ENCODE measurements at places on chromosomes 3 and 15.

DNA sequence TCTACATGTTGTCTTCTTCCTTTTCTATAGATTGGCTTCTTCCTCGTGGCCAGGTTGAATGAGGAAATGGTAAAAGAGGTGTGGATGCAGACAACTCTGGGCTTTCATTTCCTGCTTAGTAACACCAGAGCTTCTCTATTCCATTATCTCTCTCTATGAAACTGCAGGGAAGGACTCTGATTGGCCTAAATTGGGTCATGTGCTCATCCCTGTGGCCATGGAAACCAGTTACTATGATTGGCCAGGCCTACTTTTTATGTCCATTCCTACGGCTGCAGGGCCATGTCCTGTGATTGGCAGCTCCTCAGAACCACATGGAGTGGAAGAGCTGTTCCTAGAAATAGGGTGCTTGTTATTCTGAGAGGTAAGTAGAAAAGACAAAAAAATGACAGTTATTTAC lies 486.9 kb upstream of the ADAMTS9 start:
- DNase-seq: no peak

GRCh38 chr3:65548848-65549625 lies 489.7 kb downstream of the MAGI1 start:
- no peak for DNase-seq

GRCh38 chr15:33988384-33988783 lies 20.1 kb downstream of the CHRM5 start:
- no peak for DNase-seq

DNA sequence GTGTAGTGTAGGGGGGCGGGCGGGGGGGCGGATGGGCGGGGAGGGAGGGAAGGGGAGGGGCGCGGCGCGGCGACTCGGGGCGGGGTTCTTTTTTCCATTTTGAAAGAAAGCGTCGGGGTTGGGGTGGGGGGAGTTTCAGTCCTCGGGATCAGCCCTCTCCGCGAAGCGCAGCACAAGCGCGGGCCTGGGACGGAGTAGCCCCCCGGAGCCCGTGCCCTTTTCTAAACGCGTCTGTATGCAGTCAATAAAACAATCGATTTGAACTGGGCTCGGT lies 6.1 kb downstream of the ISLR2 start:
- no peak for DNase-seq

GRCh38 chr3:13891492-13892073 lies 11.7 kb upstream of the WNT7A start:
- DNase-seq: no peak

DNA sequence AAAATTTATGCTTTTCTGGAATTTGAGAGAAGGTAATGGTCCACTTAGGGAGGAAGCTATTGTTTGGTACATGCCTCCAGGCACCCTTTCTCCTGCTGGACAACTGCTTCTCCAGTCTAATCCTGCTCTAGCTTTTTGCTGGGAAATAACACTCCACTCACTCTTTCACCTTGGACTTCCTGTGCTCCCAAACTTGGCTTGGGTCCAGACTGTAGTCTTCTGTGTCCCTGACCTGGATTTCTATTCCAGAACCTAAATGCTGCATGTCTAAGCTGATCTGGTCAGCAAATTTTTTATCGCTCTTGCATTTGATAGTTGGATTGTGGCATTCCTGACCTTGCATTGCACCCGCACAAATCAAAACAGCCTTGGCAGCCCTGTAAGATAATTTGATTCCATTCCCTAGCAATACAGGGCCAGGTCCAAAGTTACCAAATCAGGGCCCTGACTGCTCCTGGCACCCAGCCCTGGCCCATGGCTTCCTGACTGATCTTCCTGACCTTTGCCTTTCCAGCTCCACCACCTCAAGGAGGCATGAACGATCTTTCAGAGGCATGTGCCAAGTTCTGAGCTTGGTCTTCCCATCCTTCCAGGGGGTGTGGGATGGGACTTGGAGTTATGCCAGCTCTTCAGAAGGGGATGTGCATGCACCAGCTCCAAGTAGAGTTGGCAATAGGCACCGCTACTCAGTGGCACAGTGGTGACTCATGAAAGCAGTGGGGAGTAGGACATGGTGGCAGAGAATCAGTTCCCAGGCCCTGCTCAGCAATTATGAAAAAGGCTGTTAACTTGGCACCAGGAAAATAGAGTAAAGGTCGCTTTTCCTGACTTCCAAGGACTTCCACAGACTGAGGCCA lies 43.9 kb upstream of the GOLGA8J start:
- DNase-seq: no peak

- no peak for DNase-seq
Measured at GRCh38 chr3:52678265-52679198, 7.2 kb downstream of the PBRM1 start.

- DNase-seq: no peak
Measured at GRCh38 chr15:81087066-81087465, 47.0 kb upstream of the CFAP161 start.

Data from GM13976 (cell line).